ENCODE measurements at places on chromosomes 6 and 20. TPM values are rescaled to one million over a fixed set of nuclear protein-coding genes. Genes with fewer than 3 reads are reported as not detected.

BPIFA1 gene
- polyA plus RNA-seq, result not detected

SLC24A3 gene
- 19.9 TPM for polyA plus RNA-seq

TREML2 gene
- polyA plus RNA-seq, result 0.16 TPM

- DNase-seq, result no peak
Observed at GRCh38 chr20:539848-540247, 3.7 kb downstream of the CSNK2A1 start.
